ENCODE measurements at places on chromosomes 4 and X. TPM values are rescaled to one million over a fixed set of nuclear protein-coding genes. Genes with fewer than 3 reads are reported as not detected.

- peaks cover 4% of the 10 kb centered on the region for H3K4me1 ChIP-seq
- H3K27ac ChIP-seq: no peak overlapping the region
- no peaks in the 10 kb centered on the region for H3K36me3 ChIP-seq
- DNase-seq: no peak
- no peaks in the 10 kb centered on the region for H3K27me3 ChIP-seq
- H3K4me3 ChIP-seq: no peak overlapping the region
Observed at GRCh38 chr4:95231681-95232080, 317.1 kb downstream of the UNC5C start.

Gene PAGE4
- total RNA-seq: not detected

- H3K27me3 ChIP-seq: peaks cover 34% of the 10 kb centered on the region
- H3K4me3 ChIP-seq: no peak overlapping the region
- H3K36me3 ChIP-seq: no peaks in the 10 kb centered on the region
- no peak for DNase-seq
- H3K4me1 ChIP-seq: peaks cover 3% of the 10 kb centered on the region
- H3K27ac ChIP-seq: no peak overlapping the region
Observed at GRCh38 chr4:12729384-12729783, 754.8 kb downstream of the RAB28 start.

GRCh38 chrX:38878641-38879340 lies 77.5 kb downstream of the MID1IP1 start:
- DNase-seq: no peak
- peak overlapping the region; percentile 63 for H3K27ac ChIP-seq
- H3K4me3 ChIP-seq: peak overlapping the region; percentile 19
- no peaks in the 10 kb centered on the region for H3K36me3 ChIP-seq
- peaks cover 11% of the 10 kb centered on the region for H3K4me1 ChIP-seq

- no peaks in the 10 kb centered on the region for H3K36me3 ChIP-seq
- DNase-seq: no peak
- H3K4me1 ChIP-seq: no peaks in the 10 kb centered on the region
- H3K27ac ChIP-seq: no peak overlapping the region
Observed at GRCh38 chrX:151699746-151700145, 4.5 kb downstream of the PRRG3 start.

DNA sequence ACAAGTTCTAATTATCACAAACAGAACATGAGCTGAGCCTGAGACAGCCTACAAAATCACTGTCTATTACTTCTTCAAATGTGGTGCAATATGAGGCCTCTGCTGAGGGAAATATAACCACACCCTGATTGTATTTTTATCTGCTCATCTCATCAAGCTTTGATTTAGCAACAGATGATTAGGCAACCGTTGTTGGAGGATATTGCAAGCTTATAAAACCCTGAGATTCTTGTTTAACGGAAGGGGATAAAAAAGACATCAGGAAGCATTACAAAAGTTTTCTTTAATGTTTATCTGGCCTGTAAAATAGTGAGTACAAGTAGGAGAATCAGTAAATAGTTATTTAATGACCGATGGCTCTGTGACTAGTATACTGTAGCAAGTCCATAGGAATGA lies 108.5 kb downstream of the ZNF330 start:
- H3K4me3 ChIP-seq: no peak overlapping the region
- H3K4me1 ChIP-seq: no peaks in the 10 kb centered on the region
- H3K27ac ChIP-seq: no peak overlapping the region
- peaks cover 47% of the 10 kb centered on the region for H3K27me3 ChIP-seq
- no peak for DNase-seq
- H3K36me3 ChIP-seq: peaks cover 2% of the 10 kb centered on the region

Gene GSX2
- not detected for total RNA-seq

DNA sequence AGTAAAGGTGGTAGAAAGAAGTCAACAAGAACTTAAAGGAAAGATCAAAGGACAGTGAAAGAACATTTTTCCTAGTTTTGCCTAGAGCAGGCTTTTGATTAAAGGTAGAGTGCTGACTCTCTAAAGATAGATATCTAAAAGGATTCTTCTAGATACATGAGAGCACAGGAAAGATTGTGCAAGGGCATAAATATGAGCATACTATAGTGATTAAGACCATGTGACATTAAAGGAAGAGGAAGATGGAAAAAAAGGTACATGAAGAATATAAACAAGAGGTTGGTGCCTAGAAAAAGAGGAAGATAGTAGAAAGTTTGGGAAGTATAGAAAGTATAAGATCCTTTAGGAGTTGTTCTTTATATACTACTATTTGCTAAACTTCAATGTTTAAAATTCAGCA lies 26.1 kb upstream of the TET2 start:
- peaks cover 3% of the 10 kb centered on the region for H3K36me3 ChIP-seq
- H3K4me3 ChIP-seq: no peak overlapping the region

DNA sequence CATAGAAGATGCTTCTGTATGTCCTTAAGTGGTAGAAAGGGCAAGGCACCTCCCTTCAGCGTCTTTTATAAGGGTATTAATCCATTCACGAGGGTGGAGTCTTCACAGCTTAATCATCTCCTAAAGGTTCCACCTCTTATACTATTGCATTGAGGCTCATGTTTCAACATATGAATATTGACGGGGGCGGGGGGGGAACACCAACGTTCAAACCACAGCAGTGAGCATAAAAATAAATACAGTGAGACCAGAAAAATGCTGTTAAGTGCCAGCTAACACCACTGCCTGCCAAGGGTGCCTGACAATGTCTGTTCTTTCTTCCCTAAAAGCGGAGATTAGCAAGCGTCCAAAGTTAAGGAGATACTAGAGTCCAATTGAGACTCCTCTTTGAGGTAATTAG lies 323.3 kb downstream of the STK32B start:
- H3K27me3 ChIP-seq: no peaks in the 10 kb centered on the region
- no peak overlapping the region for H3K4me3 ChIP-seq
- no peaks in the 10 kb centered on the region for H3K36me3 ChIP-seq
- DNase-seq: no peak

Gene VCX2
- not detected for total RNA-seq

DNA sequence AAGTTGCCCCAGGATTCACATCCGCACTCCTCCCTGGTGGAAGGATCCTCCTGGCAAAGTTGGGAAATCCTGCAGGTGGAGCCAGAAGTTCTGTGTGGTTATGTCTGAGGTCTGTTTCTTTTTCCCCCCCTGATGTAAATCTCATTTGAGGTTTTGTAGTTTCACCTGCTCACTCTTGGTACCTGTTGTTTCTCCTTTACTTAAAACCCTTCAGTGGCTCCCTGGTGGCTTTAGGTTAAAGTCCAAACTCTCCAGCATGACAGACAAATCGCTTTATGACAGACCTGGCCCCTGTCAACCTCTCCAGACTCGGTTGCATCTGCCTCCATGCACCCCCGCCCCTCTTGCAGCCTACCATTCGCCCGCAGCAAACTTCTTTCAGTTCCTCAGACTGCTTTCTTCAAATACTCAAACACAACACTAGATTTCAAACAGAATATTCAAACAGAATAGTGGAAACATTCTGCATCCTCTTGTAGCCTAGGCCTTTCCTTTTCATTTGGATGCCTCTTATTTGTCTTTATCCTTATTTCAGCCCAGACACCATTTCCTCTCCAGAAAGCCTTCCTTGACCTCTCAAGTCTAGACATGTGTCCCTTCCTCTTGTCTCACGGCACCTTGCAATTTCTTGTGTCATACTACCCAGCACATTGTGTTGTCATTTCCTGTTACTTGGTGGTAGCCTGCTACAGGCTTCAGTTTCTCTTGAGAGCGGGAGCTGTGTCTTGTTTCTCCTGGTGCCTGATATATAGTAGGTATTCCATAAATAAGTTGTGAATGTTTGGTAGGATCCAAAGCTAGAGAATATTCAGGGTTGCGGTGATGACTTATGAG lies 24.8 kb downstream of the IL13RA1 start:
- peaks cover 6% of the 10 kb centered on the region for H3K36me3 ChIP-seq
- no peak overlapping the region for H3K4me3 ChIP-seq
- no peak for DNase-seq
- H3K27me3 ChIP-seq: peaks cover 15% of the 10 kb centered on the region

DNA sequence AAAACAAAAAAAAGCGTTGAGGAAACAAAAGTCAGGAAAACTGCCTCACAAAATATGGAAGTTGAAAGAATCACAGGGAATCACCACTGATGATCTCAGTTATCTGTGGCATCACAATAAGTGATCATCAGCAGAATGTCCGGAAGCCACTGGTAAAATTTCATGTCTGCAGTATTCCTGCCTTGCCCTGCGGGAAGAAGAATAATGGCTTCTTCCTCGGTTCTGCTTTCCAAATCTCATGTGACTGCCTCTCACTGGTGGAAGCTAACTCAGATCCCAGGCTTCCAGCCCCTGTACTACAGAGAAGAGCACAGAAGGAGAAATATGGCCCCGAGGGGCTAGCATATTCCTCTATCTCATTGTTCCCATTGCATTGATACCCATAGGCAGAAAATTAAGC lies 12.7 kb upstream of the ZNF330 start:
- no peak for DNase-seq
- peaks cover 29% of the 10 kb centered on the region for H3K27me3 ChIP-seq
- no peak overlapping the region for H3K4me3 ChIP-seq
- peaks cover 2% of the 10 kb centered on the region for H3K36me3 ChIP-seq

DNA sequence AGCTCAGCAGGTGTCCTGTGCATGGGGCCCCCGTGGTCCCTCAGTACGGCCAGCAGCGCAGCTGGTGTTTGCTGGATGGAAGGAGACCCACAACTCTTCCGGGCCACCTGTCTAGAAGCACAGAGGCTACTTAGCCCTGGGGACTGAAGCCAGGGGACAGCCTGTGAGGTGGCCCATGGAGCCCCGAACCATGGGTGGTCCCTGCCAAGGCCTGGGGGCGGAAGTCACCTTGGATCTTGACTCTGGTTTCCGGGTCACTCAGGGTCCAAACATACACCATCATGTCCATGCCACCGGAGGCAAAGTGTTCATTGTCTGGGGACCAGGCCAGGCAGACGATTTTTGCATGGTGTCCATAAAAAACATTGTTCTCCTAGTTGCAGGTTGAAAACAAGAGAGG lies 39.5 kb downstream of the WDR1 start:
- H3K4me3 ChIP-seq: no peak overlapping the region
- no peak for DNase-seq
- peaks cover 5% of the 10 kb centered on the region for H3K4me1 ChIP-seq
- H3K27ac ChIP-seq: no peak overlapping the region

DNA sequence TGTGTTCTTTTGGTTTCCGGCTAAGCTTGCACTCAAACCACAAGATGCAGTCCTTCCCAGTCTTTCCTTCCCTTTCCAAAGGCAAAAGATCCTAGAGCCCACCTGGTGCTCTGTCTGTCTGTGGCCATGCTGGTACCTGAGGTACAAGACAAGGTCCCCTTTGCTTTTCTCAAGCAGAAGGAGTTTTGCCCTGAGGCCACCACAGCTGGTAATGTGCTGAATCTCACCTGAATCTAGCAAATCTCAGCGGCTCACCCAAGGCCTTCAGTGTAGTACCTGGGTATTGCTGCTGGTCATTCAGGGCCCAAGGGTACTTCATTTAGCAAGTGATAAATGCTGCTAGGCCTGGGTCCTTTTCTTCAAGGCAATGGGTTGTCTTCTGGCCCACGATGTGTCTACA lies 20.5 kb upstream of the KLF8 start:
- no peaks in the 10 kb centered on the region for H3K27me3 ChIP-seq
- H3K27ac ChIP-seq: no peak overlapping the region
- peaks cover 4% of the 10 kb centered on the region for H3K36me3 ChIP-seq

Gene ESX1
- not detected for total RNA-seq

- no peaks in the 10 kb centered on the region for H3K36me3 ChIP-seq
- peaks cover 4% of the 10 kb centered on the region for H3K27me3 ChIP-seq
- H3K4me1 ChIP-seq: no peaks in the 10 kb centered on the region
- no peak for DNase-seq
- no peak overlapping the region for H3K4me3 ChIP-seq
Observed at GRCh38 chr4:128390475-128390996, 102.9 kb upstream of the PGRMC2 start.

GRCh38 chr4:169070895-169071218 lies 60.8 kb upstream of the CBR4 start:
- H3K4me3 ChIP-seq: no peak overlapping the region
- no peaks in the 10 kb centered on the region for H3K36me3 ChIP-seq

- peaks cover 12% of the 10 kb centered on the region for H3K27me3 ChIP-seq
- no peak for DNase-seq
- H3K4me1 ChIP-seq: no peaks in the 10 kb centered on the region
- H3K27ac ChIP-seq: no peak overlapping the region
- H3K4me3 ChIP-seq: no peak overlapping the region
- no peaks in the 10 kb centered on the region for H3K36me3 ChIP-seq
Observed at GRCh38 chr4:105930698-105931097, 35.4 kb downstream of the NPNT start.

Gene EDA
- total RNA-seq: 13.6 TPM

- H3K27ac ChIP-seq: peak overlapping the region; percentile 92
- H3K27me3 ChIP-seq: no peaks in the 10 kb centered on the region
- no peak overlapping the region for H3K4me3 ChIP-seq
- peaks cover 3% of the 10 kb centered on the region for H3K36me3 ChIP-seq
Observed at GRCh38 chr4:153570228-153570973, 104.2 kb downstream of the TMEM131L start.

GRCh38 chr4:181323061-181323460 lies 920.1 kb upstream of the TENM3 start:
- H3K27me3 ChIP-seq: no peaks in the 10 kb centered on the region
- H3K27ac ChIP-seq: no peak overlapping the region
- H3K4me1 ChIP-seq: no peaks in the 10 kb centered on the region
- no peaks in the 10 kb centered on the region for H3K36me3 ChIP-seq

GRCh38 chrX:103477496-103477895 lies 41.8 kb downstream of the RAB40A start:
- H3K36me3 ChIP-seq: no peaks in the 10 kb centered on the region
- H3K27me3 ChIP-seq: no peaks in the 10 kb centered on the region
- DNase-seq: no peak
- no peak overlapping the region for H3K4me3 ChIP-seq

DNA sequence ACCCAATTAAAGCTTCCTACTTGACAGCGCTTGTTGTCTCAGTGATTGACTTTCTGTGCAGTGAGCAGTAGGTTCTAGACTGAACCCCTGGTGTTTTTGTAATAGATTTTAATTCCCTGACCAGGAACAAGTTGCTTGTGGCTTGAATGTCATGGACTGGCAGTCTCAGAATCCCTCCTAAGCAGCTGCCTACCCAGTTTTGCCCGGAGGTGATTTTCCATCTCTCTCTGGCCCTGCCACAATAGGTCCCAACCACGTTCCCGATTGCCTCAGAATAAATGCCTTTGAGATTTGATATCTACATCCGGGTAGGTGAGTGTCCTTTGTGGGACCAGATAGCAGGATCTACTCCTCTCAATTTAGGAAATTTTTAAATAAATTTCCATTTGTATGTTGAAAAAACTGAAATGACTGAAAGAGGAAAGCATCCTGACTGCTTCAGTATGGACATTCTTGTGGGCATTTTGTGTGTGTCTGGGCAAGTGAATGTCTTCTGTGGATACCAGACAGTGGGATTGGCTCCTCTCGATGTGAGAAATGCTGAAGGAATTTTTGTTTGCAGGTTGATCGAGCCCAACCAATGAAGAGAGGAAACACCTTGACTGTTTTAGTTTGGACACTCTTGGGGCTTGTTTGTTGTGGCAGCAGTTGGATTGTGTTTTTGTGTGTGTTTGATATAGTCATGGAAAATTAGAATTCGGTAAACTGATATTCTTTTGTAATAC lies 1607.4 kb downstream of the C4orf33 start:
- H3K4me3 ChIP-seq: no peak overlapping the region
- no peaks in the 10 kb centered on the region for H3K27me3 ChIP-seq
- no peak for DNase-seq
- H3K36me3 ChIP-seq: no peaks in the 10 kb centered on the region
- no peak overlapping the region for H3K27ac ChIP-seq

All from T-helper 17 cell (primary cell).